ENCODE measurements at places on chromosomes 5 and 9. TPM values are rescaled to one million over a fixed set of nuclear protein-coding genes. Genes with fewer than 3 reads are reported as not detected.

DNA sequence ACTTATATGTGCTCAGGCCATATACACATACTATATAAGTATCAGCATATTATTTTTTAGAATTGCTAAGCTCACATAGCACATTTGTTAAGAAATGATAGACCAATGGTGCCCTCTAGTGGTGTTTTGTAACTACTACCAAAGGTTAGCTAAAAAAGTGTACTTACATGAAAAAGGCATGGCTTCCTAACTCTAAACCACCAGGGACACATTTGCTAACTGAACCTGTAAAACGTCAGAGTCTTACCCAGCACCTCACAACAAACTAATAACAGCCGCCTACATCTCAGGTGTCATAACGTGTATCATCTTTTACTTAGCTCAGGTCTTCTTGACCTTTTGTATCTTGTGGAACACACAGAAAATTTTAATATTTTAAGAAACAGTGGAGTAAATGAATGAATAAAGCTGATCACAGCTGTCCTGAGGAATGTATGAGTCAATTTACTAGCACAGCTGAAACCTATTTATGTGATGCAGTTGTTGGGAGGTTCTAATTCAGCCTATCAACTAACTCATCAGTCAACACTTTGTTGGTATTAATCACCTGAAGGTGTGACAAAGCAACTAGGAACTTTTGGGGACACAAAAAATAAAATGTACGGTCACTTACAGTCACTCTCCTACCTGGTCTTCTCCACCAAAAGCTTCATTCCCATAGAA lies 72.9 kb downstream of the BAAT start:
- no peak for DNase-seq

- no peak for DNase-seq
Measured at GRCh38 chr9:76018761-76019160, 128.3 kb downstream of the PCSK5 start.

- DNase-seq = no peak
Measured at GRCh38 chr9:72424131-72424530, 59.1 kb upstream of the ZFAND5 start.

- DNase-seq = no peak
Measured at GRCh38 chr5:55620766-55621160, 86.0 kb upstream of the PLPP1 start.

DNA sequence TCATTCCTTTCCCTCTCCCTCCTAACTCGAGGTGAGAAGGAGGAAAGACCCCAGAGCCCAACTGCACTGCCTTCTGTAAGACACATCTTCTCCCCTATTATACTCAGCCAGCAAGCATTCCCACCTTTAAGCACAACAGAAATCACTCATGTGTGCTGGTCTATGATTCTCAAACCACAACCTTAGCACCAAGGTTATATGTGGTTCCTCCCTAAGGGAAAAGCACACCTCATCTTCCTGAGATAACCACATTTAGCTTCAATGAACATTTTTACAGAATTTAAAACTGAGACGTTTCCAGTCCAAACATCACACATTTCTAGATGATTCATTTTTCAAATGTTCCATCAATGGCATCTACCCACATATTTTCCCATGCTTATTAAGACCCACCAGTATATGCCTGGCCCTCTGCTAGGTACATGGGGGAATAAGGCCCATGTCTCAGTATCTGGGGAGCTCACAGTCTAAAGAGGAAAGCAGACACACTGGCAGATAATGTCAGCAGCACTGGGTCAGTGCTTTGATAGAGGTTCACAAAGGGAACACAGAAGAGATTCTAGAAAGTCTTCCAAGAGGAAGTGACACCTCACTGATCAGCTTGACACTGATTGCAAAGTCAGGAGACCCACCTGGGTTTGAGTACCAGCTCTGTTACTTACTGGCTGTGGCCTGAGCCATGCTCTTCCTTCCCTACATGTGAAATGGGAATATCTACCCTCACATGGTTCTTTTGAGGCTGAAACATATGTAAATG lies 245.4 kb downstream of the DENND1A start:
- no peak for DNase-seq

DNA sequence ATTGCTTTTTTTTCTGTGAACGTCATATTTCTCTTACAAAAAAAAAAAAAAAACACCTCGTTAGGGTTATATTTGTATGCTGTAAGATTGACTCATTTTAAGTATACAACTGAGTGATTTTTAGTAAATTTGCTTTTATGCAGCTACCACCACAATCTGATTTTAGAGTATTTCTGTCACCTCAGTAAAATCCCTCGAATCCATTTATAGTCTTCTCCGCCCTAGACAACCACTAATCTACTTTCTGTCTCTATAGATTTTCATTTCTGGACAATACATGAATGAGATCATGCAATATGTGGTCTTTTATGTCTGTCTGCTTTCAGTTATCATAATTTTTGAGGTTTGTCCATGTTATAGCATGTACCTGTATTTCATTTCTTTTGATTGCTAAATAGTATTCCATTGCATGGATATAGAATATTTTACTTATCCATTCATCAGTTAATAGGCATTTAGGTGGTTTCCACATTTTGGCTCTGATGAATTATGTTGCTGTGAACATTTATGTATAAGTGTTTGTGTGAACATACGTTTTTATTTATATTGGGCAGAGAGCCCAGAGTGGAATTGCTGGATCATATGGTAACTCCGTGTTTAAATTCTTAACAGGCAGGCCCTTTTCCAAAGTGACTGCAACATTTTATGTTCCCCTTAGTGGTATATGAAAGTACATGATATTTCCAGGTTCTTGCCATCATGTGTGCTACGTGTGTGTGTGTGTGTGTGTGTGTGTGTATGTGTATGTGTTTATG lies 171.4 kb downstream of the SGCD start:
- DNase-seq = no peak

SHC3 gene
- not detected for total RNA-seq

Data from MG63 (cell line).